ENCODE measurements at places on chromosomes 1 and 21.

- DNase-seq: no peak
Observed at GRCh38 chr1:1306661-1307260, 969 bp downstream of the ACAP3 start.

GRCh38 chr1:243497939-243498681 is 242.3 kb downstream of the SDCCAG8 start:
- DNase-seq: no peak

GRCh38 chr1:189180057-189180456 is 1297.6 kb downstream of the BRINP3 start:
- DNase-seq: no peak

DNA sequence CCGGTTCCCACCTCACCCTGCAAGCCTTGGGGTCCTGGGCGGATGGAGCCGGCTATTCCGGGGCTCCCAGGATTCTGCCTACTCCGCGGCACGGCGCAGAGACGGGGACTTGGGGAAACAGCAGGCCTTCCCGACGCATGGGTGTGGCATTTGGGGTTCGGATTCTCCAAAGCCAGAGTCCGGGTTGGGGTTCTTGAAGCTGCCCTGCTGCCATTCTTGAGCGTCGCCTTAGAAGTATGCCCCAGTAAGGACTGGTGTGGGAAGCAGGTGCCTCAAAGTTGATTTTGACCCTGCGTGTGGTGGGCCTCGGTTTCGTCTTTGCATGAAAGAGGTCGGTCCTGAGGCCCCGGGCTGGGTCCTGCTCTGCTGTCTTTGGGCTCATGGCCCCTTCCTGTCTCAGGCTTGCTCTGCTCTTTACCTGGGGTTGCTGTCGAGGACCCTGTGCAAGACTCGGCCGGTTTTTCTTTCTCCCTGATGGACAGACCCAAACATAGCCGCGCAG is 696 bp downstream of the GUK1 start:
- no peak for DNase-seq

- no peak for DNase-seq
Observed at GRCh38 chr1:84603223-84603622, 29.0 kb upstream of the CTBS start.

GRCh38 chr1:229204921-229205777 is 65.8 kb upstream of the RAB4A start:
- DNase-seq: no peak

GRCh38 chr1:55781944-55782482 is 566.8 kb upstream of the USP24 start:
- DNase-seq: no peak

GRCh38 chr1:12544992-12545391 is 73.0 kb downstream of the DHRS3 start:
- DNase-seq: no peak

- DNase-seq: no peak
Observed at GRCh38 chr1:178037510-178038253, 56.2 kb upstream of the RASAL2 start.

DNA sequence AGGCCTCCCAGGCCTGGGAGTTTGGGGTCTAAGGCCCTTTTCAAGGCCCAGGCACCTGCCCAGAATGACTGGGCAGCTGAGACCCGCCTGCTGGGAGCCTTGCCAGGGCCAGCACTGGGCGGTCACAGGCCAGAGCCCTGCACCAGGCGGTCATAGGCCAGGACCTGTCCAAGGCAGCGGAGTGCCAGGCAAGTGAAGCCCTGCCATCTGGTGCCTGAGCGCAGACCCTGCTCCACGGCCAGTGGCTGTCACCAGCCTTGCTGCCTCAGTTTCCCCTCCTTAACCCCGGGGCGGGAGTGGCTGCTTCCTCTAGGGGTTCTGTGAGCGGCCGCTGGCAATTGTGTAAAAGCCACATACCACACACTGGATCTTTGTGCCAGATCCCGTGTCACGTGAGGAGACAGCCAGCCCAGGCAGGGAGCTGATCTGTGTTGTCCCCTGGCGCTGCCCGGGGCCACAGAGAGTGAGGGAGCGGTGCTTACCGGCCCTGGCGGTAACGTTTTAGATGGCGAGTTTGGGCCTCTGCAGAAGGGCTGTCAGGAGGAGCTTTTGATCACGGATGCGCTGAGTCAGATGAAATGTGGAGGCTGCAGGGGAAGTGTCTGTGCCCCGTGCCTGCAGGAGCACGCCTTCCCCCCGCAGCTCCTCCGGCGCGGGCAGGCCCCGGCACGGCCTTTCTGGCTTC is 4.6 kb downstream of the COL18A1 start:
- no peak for DNase-seq

DNA sequence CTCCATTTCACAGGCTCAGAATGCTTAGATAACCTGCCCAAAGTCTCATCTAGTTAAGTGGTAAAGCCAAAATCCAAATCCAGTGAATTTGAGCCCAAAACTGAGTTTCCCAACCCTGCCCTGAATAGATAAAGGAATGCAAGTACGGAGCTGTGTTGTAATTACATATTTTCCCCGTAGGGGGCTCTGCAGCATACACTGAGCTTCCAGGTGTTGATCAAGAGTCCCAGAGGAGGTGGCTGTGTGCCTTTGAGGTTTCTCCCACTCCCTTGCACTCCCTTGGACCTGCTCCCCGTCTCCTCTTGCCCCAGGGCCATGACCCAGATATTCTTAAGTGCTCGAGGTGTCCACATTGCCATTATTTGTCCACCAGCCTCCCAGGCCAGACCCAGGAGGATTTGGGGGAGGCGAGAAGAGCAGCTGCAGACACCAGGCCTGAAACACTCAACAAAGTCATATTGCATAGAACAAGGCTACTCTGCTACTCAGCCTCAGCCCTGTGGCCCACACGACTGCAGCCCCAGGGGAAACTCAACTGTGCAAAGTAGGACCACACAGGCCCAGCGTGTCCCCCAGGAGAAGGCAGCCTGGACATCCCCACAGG is 18.4 kb upstream of the LY9 start:
- DNase-seq: peak; percentile 52

GRCh38 chr1:240906477-240906876 is 294.5 kb upstream of the GREM2 start:
- no peak for DNase-seq

DNA sequence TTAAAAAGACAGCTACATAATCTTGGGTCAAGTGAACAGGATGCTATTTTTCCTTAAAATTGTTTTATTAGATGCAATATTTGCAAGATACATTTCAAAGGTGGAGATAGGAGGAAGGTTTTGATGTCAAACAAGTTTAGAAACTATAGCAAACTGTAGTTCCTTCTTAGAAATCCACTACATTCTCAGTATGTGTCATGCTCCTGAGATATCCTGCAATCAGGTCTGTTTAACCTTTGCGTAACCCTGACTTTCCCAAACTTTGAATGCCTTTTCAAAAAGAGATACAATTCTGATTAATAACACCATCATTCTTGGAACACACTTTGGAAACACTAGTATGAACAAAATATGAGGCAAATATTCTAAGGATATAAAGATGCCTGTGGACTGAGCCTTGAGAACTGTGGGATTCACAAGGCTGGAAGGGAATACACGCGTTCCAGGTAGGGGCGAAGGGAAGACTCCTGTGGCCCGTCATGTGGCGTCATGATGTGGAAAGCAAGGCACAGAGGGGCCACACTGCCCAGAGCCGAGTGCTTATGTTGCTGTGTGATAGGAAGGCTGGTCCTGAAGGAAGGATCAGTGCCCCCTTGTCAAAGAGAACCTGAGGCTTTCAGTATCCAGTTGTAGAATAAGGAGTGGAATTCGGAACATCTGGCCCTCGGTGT is 19.6 kb upstream of the TARBP1 start:
- no peak for DNase-seq

- DNase-seq: no peak
Observed at GRCh38 chr21:37412603-37413360, 46.2 kb downstream of the DYRK1A start.

DNA sequence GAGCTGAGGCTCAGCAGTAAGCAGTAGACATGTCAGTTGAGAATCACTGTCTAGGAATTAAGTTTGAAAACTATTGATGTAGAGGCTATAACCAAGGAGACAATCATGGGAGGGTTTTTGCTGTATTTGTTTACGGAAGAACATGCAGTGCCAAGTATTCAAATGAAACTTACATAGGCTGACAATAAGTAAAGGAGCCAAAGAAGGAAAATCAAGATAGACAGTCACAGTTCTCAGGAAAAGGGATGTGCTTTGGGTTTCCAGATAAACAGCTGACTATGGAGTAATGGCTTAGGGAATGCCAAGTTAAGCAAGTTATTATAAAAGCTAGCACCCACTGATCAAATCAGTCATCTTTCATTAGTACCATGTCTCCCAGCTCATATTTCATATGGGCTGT is 21.5 kb downstream of the GNG12 start:
- no peak for DNase-seq

DNA sequence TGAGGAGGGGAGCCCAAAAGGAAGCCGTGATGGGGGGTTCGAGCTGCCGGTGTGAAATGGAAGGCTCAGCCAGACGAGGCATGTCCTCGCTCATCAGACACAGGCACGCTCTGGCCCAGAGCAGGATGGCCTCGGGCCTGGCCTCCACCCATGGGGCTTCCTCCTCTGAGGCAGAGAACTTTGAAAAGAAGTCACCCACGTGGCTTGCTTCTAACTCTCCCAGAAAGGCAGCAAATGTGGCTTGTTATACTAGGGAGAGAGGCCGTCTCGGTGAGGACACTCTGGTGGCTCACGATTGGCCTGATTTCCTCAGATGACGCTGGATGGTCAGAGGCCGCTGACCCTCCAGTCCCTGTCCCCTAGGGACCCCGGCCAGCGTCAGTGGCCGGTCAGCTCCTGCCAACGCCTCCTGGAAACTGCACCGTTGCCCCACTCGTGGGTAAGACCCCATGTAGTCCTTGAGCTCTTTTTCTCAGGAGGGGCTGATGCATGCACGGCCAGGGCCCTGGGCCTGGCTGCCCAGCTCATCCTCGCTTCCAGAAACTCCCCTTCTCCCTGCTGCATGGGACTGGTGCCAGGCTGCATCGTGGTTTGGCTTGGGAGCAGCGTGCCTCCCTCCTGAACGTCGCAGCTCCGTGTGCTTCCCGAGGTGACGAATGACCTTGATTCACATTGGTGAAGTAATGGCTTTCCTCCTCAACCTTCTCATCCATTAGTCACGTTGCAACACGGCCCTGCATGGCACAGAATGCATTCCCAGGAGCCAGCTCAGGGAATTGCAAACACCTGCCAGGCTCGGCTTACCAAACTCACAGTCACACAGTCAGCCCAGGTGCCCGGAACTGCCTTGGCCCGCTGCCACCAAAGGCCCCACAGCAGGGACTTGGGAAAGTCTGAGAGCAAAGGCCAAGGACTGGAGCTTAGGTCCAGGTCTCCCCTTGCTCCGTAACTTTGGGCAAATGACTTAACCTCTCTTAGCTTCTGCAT is 58.8 kb downstream of the TOMM20 start:
- no peak for DNase-seq

- DNase-seq: no peak
Observed at GRCh38 chr1:85137660-85138059, 63.2 kb downstream of the SYDE2 start.

DNA sequence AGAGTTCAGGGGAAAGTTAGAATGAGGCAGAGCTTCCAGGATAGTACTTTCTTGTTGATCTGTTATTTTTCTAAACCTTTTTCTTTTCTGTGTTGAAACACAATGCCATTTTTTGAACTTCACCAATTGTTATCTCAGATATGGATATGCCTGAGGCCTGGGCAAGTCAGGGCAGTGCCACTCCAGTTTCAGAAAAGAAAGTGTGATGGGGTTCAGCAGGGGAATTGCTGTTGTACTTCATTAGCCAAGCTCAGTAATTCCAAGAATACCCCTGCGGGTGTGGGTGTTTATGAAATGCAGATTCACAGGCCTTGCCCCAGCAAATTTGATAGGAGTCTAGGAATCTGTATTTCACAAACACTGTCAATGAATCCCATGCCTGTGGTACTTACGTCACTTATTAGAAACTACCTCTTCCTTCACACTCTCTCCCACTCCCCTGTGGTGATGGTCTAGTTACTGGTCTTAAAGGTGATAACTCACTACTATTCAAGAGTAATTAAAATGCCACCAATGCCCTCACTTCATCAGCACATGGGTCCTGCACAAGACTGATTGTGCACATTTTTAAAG is 142.3 kb downstream of the PBX1 start:
- no peak for DNase-seq

DNA sequence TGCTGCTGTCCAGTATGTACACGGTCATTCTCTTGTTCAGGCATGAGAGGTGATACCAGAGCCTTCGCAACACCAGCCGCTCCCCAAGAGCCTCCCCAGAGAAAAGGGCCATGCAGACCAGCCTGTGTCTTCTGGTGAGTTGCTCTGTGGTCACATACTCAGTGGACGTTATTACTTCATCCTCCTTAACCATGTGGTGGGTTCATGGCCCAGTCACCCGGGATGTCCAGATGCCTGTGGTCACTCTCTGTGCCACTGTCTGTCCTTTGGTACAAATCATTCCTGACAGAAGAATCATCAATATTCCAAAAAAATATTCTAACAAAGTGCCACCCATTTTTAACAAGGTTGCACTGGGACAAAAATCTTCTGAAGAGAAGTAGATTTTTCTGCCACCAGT is 8.8 kb upstream of the ZNF124 start:
- DNase-seq: no peak

GRCh38 chr1:70314706-70315304 is 39.7 kb downstream of the ANKRD13C start:
- no peak for DNase-seq

GRCh38 chr1:20729155-20729931 is 3.2 kb downstream of the SH2D5 start:
- DNase-seq: no peak

DNA sequence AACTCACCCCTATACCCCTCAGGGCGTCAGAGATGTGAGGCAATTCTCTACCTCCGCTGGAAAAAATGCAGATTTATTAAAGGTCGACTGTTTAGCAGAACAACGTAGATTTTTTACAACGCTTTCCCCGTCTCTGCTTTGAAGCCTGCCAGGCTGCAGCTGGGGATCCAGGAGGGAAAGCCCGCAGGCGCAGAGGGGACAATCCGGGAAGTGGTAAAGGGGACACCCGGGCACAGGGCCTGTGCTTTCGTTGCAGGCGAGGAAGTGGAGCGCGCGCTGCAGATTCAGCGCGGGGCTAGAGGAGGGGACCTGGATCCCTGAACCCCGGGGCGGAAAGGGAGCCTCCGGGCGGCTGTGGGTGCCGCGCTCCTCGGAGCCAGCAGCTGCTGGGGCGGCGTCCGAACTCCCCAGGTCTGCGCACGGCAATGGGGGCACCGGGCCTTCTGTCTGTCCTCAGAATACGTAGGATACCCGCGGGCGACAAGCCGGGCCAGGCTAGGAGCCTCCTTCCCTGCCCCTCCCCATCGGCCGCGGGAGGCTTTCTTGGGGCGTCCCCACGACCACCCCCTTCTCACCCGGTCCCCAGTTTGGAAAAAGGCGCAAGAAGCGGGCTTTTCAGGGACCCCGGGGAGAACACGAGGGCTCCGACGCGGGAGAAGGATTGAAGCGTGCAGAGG is 5.5 kb downstream of the SIM2 start:
- no peak for DNase-seq

DNA sequence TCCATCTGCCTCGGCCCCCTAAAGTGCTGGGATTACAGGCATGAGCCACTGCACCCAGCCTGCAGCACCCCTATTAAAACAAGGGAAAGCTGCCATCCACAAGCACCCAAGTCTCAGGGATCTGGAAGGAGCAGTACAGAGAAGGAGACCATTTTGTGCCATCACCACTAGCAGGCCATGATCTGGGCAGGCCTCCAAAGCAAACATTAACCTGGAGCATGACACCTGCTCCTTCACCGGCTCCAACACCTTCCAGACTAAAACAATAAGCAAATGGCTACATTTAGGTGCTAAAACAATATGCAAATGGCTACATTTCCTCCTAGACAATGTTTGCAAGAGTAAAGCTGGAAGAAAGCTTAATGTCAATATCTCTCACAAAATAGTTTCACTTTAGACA is 16.7 kb downstream of the MEAF6 start:
- no peak for DNase-seq

All from stimulated activated CD4-positive, alpha-beta T cell treated with anti-CD3 and anti-CD28 coated beads, Interleukin-2, amount 100 ng/mL, for 24 hours (primary cell).